ENCODE measurements at places on chromosomes 13 and 19.

DNA sequence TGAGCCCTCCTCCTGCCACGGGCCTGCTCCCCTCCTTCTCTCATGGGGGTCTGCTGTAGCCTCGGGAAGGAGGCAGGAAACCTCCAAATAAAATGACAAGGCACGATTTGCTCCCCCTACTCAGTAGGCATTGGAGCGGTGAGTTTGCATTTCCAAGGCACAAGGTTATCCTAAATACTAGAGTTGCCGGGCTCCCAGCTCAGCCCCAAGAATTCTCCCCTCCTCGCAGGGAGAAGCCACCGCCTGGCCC, 1.5 kb downstream of the CEBPA start:
- DNase-seq, result no peak

DNA sequence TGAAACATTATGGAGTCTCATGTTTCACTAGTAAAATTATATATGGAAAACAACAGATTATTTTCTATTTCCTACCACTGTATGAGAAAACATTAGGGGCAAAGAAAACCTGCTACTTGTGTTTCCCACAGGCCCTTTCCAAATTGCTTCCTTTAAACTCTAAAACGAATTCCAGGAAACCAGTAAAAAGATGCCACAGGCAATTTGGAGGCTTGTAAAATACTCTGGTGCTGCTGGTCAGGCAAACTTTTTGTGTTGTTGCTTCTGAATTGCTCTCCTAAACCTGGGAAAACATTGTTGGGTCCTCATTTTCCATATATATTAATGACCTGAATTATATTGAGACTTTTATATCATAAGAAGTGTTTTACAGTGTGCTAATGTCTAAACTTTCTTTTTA, 141.5 kb downstream of the TDRD3 start:
- no peak for DNase-seq

DNA sequence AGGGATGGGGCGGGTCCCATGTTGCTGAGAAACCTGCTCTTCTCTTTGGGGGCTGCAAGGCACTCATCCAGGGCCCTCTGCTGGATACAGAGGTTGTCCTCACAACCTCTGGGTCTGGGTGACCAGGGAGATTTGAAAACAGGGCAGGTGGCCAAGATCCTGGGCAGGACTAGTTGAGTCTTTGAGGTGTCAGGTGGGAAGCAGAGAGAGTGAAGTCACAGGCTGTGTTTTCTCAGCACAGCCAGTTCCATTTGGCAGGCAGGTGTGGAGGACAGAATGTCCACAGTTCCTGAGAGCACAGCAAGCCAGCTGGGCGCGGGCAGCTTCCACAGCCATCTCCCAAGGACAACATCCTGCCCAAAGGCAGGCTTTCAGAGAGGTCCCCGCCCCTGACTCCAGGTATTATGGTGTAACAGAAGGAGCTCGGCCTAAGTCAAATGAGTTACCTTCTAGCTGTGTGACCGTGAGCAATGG, 118.8 kb downstream of the NUFIP1 start:
- no peak for DNase-seq

DNA sequence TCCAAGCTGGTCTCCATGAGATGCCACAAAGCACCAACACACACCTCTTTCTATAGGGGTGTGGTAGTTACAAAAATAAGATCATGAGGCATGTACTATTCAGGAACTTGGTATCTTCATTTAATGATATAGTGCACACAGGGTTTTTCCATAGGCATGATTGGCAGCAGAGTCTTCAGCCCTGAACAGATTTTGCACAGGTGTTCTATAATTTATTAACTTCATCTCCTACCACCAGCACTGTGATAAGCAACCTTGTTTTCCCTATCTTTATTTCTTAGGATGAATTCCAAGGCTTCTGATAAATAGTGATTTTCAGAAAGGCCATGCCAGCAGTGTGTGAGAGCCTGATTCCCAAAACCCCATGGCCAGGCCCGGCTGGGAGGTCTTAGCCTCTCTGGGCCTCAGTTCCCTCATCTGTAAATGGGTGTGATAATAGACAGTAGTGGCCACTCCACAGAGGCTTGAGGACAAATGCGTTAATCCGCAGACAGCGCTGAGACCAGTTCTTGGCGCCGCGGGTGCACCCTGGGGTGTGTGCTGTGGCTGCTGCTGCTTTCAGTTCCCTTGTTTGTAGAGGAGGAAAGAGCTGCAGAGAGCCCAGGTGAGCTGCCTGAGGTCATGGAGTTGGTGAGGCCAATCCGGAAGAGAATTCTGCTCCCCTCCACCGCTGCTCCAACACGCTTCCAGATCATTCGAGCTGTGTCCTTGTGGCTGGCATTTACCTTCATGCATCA, 33.1 kb downstream of the DHRS12 start:
- DNase-seq, result no peak

DNA sequence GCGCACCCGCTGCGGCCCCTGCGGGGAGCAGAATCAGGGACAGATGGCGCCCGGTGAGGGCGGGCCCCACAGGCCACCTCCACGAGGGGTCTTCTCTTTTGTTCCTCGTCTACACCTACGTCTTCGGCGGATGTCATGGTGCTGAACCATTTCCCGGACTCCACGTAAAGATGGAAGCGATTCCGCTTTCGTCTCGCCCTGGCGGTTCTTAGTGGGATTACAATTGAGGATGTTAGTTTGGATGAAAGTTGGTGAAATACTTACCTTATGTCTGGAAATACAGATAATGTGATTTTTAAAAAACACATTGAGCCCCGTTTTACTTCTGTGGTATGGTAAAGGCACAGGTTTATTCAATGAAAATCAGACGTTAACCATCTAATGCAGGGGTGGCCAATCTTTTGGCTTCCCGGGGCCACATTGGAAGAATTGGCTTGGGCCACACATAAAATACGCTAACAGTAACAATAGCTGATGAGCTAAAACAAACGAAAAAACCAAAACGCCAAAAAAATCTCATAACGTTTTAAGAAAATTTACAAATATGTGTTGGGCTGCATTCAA, 1.4 kb upstream of the ZMYM5 start:
- no peak for DNase-seq

- DNase-seq, result no peak
Observed at GRCh38 chr19:57338877-57339276, 12.2 kb upstream of the ZNF304 start.

- no peak for DNase-seq
Observed at GRCh38 chr19:1278713-1279660, 3.7 kb downstream of the FAM174C start.

DNA sequence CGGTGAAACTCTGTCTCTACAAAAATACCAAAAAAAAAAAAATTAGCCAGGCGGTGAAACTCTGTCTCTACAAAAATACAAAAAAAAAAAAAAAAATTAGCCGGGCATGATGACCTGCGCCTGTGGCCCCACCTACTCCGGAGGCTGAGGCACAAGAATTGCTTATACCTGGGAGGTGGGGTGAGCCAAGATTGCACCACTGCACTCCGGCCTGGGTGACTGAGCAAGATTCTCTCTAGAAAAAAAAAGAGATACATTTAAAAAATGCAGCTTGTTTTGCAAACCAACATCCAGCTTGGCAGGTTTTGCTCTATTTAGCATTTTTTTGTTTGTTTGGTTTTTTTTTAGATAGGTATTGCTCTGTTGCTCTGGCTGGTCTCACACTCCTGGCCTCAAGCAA, 6.7 kb upstream of the PGPEP1 start:
- DNase-seq, result no peak

- DNase-seq, result no peak
Observed at GRCh38 chr13:77725071-77725470, 27.6 kb downstream of the SLAIN1 start.

GRCh38 chr13:96958286-96958891, 35.9 kb downstream of the OXGR1 start:
- no peak for DNase-seq

GRCh38 chr19:41769608-41770007, 14.3 kb downstream of the CEACAM6 start:
- no peak for DNase-seq

Data from CD4-positive, alpha-beta memory T cell (primary cell).